Sciatic nerve (tissue), 2 donors: ENCODE measurements at places on chromosomes 16 and 17. TPM values are rescaled to one million over a fixed set of nuclear protein-coding genes. Genes with fewer than 3 reads are reported as not detected.

OR1F1 gene
- total RNA-seq = not detected

IRX5 gene
- 0.13 TPM for total RNA-seq

TPSG1 gene
- total RNA-seq = 0.45 TPM

ZSCAN10 gene
- not detected for total RNA-seq

SGSH gene
- total RNA-seq = 46.8 TPM

SLC4A1 gene
- total RNA-seq = 47.6 TPM

OTOP2 gene
- not detected for total RNA-seq

KRT9 gene
- total RNA-seq = not detected

ODAD4 gene
- 2.9 TPM for total RNA-seq

RAB11FIP4 gene
- 7.6 TPM for total RNA-seq

FOXO3B gene
- total RNA-seq = 5.3 TPM
